ENCODE measurements at places on chromosomes 7 and 10. TPM values are rescaled to one million over a fixed set of nuclear protein-coding genes. Genes with fewer than 3 reads are reported as not detected.
A peak's percentile ranks its signal among the peaks of the same experiment; 100 is the strongest.

DNA sequence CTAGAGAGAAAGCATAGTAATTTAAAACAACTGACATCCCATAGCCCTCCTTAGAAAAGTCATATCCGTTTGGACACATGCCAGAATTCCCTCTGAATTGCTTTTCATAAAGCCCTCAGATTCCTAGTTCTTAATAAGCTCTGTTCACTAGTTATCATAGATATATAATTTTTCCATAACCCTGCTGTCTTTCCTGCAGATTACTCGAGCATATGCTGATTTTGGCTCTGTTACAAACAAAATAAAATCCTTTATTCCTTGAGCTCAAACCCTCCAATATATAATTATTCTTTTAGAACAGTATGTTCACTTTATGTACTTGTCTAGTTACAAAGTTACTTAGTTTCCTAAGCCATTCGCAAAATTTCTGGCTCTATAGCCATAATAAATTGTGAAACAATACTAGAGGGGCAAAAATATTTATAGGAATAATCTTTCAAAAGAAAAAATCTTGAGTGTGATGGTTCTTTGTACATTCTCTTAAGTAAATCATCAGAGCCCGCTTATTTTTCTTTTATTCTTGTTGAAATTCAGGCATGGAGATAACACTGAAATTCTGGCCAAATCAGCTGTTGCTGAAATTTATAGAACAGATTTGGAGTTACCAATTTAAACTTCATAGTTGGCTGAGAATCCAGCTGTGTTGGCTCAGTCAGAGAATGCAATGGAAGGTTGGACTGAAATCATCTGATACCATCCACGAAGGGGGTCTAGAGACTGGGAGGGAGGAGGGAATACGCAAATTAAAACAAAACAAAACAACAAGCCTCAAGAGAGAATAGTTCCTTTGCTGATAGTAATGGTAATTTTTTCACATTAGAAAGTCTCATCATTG is 146.1 kb upstream of the TMEM196 start:
- no peaks in the 10 kb centered on the region for H3K36me3 ChIP-seq
- no peak overlapping the region for H3K4me3 ChIP-seq
- no peak for DNase-seq
- H3K27ac ChIP-seq, result no peak overlapping the region

- no peak for DNase-seq
- no peaks in the 10 kb centered on the region for H3K36me3 ChIP-seq
- no peak overlapping the region for H3K27ac ChIP-seq
Measured at GRCh38 chr7:116188-116981, 76.0 kb upstream of the FAM20C start.

GRCh38 chr7:91280185-91280584 is 16.0 kb downstream of the FZD1 start:
- DNase-seq, result no peak
- H3K27ac ChIP-seq, result peak overlapping the region; percentile 65
- H3K4me3 ChIP-seq, result no peak overlapping the region
- H3K36me3 ChIP-seq, result no peaks in the 10 kb centered on the region

GRCh38 chr7:130752424-130752823 is 18.4 kb upstream of the KLF14 start:
- H3K36me3 ChIP-seq, result no peaks in the 10 kb centered on the region
- H3K27me3 ChIP-seq, result peaks cover 6% of the 10 kb centered on the region
- no peak for DNase-seq
- no peak overlapping the region for H3K27ac ChIP-seq
- H3K4me3 ChIP-seq, result no peak overlapping the region

DNA sequence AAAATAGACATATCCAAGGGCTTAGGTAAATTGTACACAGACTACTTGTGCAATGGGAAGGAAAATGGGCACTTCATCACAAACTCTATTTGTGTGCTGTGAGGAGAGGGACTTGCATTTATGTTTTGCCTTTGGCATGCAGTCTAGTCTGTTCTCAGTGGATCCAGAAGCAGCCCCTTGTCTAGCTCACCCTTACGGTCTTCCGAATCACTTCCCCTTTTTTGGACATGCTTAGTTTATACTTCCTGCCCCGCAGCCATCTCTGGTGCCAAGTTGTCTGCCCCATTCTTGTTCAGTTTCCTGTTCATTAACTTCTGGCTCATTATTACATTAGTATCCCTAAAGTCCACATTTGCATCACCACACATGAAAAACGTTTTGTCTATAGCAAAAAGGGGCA is 161.6 kb downstream of the NRCAM start:
- H3K4me3 ChIP-seq, result no peak overlapping the region
- DNase-seq, result no peak
- H3K27ac ChIP-seq, result no peak overlapping the region

GRCh38 chr7:17299483-17299991 is 1.1 kb downstream of the AHR start:
- DNase-seq, result peak; percentile 6
- peaks cover 32% of the 10 kb centered on the region for H3K27me3 ChIP-seq
- H3K27ac ChIP-seq, result no peak overlapping the region
- peak overlapping the region; percentile 85 for H3K4me3 ChIP-seq
- H3K36me3 ChIP-seq, result no peaks in the 10 kb centered on the region

DNA sequence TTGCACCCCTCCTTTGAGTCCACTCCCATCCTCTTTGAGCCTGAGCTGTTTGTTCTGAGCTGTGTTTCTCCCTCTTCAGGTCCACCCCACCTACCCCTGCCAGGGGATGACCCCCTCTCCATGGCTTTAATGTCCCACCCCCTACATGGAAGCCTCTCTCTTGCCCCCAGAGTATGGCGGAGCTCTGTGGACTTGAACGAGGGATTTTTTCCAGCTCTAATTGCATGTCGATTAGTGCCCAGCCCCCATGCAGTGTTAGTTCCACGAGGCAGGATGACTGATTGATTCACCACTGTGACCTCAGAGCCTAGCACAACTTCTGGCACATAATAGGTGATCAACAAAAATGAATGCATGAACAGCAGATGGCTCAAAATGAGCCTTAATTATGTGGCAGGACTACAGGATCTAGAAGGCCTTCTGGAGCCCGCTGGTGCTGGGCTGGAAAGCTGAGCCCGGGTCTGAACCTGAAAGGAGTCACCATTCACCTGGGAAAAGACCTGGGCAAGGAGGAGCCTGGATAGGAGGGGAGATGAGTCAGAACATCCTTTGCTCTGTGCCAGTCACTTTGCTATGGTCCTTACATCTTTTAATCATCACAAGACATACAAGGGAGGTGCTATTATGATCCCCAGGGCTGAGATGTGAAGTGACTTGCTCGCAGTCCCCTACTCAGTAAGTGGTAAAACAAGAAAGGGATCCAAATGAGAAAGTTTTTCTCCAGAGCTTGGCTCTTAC is 17.1 kb upstream of the SLC18A2 start:
- H3K27ac ChIP-seq, result no peak overlapping the region
- H3K27me3 ChIP-seq, result peaks cover 16% of the 10 kb centered on the region
- no peak overlapping the region for H3K4me3 ChIP-seq
- DNase-seq, result no peak
- no peaks in the 10 kb centered on the region for H3K36me3 ChIP-seq

DNA sequence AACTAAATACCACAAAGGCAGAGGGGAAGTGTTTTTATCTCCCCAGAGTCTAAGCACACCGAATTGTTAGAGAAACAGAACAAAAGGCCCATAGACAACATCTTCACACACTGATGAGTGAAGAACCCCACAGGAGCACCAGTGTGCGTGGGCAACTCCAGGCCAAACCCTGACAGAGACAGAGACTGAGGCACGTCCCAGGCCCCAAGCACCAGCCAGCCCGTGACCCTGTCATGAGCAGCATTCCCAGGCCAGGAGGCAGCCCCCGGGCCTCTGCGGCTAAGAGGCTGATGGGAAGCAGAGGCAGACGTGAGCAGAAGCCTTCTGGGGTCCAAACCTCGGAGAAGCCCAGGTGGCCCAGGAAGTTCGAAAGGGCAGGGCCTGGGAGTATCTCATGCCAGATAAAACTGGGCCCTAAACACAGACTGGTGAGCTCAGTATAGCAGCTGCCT is 184.4 kb downstream of the TCERG1L start:
- no peak overlapping the region for H3K27ac ChIP-seq
- H3K4me3 ChIP-seq, result no peak overlapping the region
- H3K27me3 ChIP-seq, result no peaks in the 10 kb centered on the region
- no peak for DNase-seq
- H3K36me3 ChIP-seq, result no peaks in the 10 kb centered on the region
- H3K4me1 ChIP-seq, result no peaks in the 10 kb centered on the region

GRCh38 chr7:158026636-158027265 is 560.9 kb downstream of the PTPRN2 start:
- DNase-seq, result no peak
- H3K36me3 ChIP-seq, result no peaks in the 10 kb centered on the region
- H3K4me3 ChIP-seq, result no peak overlapping the region
- no peaks in the 10 kb centered on the region for H3K27me3 ChIP-seq
- no peak overlapping the region for H3K27ac ChIP-seq

- DNase-seq, result no peak
- peaks cover 14% of the 10 kb centered on the region for H3K4me1 ChIP-seq
- H3K27ac ChIP-seq, result no peak overlapping the region
- no peaks in the 10 kb centered on the region for H3K36me3 ChIP-seq
- no peaks in the 10 kb centered on the region for H3K27me3 ChIP-seq
Measured at GRCh38 chr7:26141077-26141476, 10.9 kb upstream of the NFE2L3 start.

GRCh38 chr10:26743091-26743490 is 45.6 kb downstream of the PDSS1 start:
- DNase-seq, result no peak
- no peaks in the 10 kb centered on the region for H3K4me1 ChIP-seq
- peak overlapping the region; percentile 48 for H3K27ac ChIP-seq
- no peak overlapping the region for H3K4me3 ChIP-seq

DNA sequence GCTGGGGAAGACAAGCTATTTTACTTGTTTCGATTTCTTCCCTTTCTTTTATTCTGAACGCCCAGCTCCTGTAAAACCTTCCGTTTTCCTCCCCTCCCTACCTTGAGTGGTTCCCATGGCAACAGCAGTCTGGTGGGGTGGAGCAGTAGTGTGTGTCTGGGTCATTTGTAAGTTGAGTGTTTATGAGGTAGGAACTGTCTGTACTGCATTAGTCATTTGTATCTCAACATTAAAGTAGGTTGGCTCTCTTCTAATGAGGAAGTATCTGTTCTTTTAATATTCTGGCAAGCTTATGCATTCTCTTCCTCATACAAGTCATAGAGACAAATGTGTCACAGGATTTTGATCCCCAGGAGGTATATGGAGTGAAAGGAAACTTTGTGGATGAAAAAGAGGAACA is 85.3 kb upstream of the CCDC6 start:
- H3K36me3 ChIP-seq, result no peaks in the 10 kb centered on the region
- DNase-seq, result peak; percentile 60
- H3K4me1 ChIP-seq, result no peaks in the 10 kb centered on the region
- no peak overlapping the region for H3K4me3 ChIP-seq
- H3K27me3 ChIP-seq, result no peaks in the 10 kb centered on the region

DNA sequence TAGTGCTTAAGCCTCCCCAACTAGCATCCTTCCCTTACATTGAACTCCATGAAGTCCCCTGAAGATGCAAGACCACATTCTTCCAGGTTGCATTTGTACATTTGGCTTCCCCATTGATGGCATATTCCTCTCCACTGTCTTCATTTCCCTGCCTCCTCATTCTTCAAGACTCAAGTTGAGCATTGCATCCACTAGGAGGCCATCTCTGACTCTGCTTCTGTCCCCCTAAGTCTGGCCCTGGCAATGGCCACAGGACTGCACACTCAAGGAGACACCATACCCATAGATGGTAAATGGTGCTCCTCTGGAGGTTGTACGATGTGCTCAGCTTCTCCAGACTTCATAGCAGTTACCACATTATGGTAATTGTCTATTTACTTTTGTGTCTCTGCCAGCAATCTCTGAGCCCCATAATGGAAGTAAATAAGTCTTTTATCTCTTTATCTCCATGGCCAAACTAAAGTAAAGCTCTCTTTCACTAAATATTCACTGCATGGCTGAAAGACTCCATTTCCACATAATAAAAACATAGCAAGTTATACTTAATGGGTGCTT is 112.6 kb downstream of the PTPRZ1 start:
- H3K4me1 ChIP-seq, result no peaks in the 10 kb centered on the region
- H3K27me3 ChIP-seq, result no peaks in the 10 kb centered on the region
- H3K4me3 ChIP-seq, result no peak overlapping the region
- no peaks in the 10 kb centered on the region for H3K36me3 ChIP-seq
- no peak overlapping the region for H3K27ac ChIP-seq

STOX1 gene
- 6.7 TPM for polyA plus RNA-seq

TMEM225B gene
- polyA plus RNA-seq, result 0.17 TPM

AEBP1 gene
- polyA plus RNA-seq, result 96.0 TPM

SEMA3D gene
- 2.1 TPM for polyA plus RNA-seq

KCNH2 gene
- 64.2 TPM for polyA plus RNA-seq

PIK3CG gene
- polyA plus RNA-seq, result not detected

ANKRD1 gene
- 12.6 TPM for polyA plus RNA-seq

NPSR1 gene
- not detected for polyA plus RNA-seq

MORN4 gene
- 61.4 TPM for polyA plus RNA-seq

LGI1 gene
- not detected for polyA plus RNA-seq

NEUROD6 gene
- polyA plus RNA-seq, result not detected

RAPGEF5 gene
- not detected for polyA plus RNA-seq

HGF gene
- 0.82 TPM for polyA plus RNA-seq

STRIP2 gene
- 22.0 TPM for polyA plus RNA-seq

CCDC3 gene
- 6.7 TPM for polyA plus RNA-seq

PROSER2 gene
- 11.4 TPM for polyA plus RNA-seq

Measured in cardiac muscle cell (in vitro differentiated cells and primary cell).